ENCODE measurements at places on chromosomes 1 and 21.

DNA sequence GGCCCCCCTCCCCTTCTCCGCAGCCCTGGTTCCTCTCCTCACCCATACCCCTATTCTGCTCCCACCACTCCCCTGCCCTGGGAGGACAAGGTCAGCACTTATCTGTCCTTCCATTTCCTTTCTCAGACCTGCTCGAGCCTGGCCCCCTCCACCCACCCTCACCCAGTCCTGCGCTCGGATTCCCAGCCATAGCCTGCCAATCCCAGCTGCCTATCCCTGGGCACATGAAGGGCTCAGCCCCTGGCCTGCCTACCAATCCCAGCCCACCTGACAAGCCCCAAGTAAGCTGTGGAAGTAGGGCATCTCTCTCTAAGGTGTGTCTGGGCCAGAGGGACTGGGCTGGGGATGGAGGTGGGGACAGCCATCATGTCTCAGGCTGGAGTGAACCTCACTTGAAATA, 5.4 kb downstream of the BLACAT1 start:
- no peak for DNase-seq

- no peak for DNase-seq
Observed at GRCh38 chr1:192100686-192101468, 57.4 kb upstream of the RGS18 start.

DNA sequence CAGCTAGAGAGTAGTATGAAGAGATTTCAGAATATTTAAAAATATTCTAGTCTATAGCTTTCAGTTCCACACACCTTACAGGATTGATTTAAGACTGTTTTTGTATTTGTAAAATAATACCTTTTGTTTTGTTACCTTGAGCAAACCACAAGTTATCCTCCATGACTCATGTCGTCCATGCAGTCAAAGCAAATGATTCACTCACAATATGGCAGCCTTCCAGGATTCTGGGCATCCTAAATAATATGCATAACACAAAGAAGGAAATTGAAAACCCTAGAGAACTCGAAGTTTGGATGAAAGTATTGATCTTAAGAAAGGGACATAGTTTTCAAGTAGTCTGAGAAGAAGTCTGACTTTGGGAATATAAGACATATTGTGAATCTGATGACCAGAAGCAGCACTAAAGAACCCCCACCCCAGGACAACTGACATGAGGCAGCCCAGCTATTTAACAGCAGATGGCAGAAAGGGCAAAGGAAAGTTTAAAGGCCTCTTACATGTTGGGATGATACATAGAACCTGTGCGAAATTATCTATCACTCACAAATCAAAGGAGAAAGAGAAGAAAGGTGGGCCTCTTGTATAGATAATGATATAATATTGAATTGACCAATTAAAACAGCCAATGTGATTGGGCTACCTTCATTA, 857.9 kb downstream of the BRINP3 start:
- DNase-seq, result no peak

DNA sequence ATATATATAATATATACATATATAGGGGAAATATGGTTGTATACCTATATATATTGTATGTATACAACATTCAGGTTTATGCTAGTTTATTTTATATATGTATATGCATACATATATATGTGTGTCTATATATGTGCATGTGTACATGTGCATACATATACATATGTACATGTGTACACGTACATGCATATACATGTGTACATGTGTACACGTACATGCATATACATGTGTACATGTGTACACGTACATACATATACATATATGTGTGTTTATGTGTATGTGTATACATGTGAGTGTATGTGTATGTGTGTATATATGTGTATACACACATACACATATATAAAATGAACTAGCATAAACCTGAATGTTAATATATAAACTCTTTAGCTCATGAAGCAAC, 220.9 kb downstream of the FAF1 start:
- DNase-seq, result no peak

- DNase-seq, result no peak
Observed at GRCh38 chr21:16363100-16363499, 633.3 kb downstream of the USP25 start.

GRCh38 chr1:1080122-1080757, 6.1 kb upstream of the RNF223 start:
- DNase-seq, result no peak

- no peak for DNase-seq
Observed at GRCh38 chr1:180800945-180801344, 111.8 kb upstream of the KIAA1614 start.

DNA sequence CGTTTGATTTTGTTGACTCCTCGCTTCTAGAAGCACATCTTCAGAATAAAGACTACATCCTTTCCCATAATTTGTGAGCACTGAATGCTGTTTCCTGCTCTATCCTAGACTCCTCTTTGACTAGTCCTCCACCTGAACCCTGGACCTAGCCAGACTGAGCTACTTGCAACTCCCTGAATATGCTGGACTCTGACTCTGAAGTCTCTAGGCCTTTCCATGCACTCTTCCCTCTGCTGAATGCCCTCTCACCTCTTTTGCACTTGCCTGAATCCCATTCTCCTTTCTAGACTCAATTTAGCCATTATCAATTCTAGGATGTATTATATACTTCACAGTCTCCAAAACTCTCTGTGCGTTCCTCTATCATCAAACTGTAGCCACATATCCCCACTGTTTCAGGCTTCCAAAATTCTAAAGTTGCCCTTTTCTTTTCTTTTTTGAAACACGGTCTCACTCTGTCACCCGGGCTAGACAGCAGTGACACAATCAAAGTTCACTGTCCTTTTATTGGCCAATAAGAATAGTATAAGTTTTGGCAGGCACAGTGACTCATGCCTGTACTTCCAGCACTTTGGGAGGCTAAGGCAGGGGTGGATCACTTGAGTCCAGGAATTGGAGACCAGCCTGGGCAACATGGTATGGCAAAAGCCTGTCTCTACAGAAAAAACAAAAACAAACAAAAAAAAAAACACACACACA, 127.0 kb downstream of the LTN1 start:
- DNase-seq, result no peak

GRCh38 chr21:44424608-44425306, 30.6 kb upstream of the LRRC3 start:
- no peak for DNase-seq

DNA sequence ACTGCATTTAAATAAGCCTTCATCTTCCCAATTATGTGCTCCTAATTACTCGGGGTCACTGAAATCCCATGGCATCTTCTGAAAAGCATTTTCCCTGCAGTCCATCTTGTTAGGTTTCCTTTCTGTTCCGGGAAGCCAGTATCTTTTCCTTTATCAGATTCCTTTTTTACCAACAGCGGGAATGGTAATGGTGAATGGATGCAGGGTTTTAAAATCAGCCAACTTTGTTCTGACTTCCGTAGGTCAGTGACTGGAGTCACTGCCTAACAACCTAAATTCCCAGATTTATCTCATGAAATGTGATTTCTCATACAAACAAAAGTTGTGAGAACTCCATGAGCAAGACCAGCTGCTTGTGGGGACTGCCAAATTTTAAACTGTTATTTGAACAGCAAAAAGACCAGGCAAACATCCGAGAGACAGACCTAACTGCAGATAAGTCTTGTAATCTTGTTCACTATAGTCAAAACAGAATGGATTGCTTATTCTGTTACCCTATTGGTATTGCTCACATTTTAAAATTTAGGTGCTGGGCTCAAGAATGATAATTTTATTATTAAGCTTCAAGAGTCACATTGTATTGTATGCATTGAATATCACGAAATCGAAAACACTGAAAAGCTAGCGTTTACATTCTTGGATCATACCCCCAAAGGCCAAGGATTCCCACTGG, 1.2 kb upstream of the RWDD3 start:
- no peak for DNase-seq

DNA sequence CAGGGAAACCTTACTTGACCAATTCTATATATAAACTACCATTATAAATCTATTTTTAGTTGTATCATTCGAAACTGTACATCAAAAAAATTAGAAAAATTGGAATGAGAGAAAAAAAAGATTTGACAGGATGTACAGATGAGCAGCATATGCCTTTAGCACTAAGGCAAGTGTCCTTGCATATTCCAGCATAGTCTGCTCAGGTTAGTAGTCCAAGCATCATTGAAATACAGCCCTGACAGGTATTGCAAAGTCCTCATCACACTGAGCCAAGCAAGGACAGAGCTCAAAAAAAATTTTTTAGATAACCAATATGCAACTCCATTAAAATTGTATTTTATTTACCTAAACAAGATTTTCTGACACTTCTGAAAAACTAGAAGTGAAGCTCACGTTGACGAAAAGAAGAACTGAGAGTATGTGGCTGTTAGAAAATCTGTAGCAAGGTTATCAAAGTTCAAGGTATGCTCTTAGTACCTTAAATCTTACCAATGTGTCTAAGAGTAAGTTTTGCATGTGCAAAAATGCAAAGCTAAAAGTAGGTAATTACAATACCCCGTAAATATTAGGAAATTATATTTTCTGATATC, 465.6 kb upstream of the ADGRL4 start:
- no peak for DNase-seq

DNA sequence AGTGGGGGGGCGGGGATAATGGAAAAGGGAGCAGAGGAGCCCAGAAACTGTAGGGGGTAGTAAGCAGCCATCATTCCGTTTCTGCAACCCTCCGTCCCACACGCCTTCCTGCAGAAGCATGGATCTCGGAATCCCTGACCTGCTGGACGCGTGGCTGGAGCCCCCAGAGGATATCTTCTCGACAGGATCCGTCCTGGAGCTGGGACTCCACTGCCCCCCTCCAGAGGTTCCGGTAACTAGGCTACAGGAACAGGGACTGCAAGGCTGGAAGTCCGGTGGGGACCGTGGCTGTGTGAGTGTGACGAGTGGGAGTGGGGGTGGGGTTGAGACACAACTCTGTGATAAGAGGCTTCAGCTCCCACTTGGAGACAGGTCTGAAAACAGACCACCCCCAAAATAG, 706 bp downstream of the CREB3L4 start:
- no peak for DNase-seq

DNA sequence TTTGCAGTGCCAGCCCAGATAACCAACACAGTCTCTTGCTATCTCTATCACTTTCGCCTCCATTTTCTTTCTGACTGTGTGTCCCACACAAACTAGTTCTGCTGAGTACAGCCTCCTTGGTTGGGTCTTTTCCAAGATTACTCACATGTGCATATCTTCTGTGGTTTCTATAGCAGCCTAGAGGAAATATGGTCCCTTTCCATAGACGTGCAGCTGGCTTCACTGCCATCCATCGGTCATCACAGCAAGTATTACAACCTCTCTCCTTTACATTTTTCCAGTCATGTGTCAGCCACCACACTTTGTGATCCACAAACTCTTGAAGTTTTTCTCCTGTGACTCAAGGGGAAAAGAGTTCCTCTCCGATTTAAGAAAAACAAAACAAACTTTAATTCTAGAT, 893.4 kb upstream of the ADGRL4 start:
- no peak for DNase-seq

DNA sequence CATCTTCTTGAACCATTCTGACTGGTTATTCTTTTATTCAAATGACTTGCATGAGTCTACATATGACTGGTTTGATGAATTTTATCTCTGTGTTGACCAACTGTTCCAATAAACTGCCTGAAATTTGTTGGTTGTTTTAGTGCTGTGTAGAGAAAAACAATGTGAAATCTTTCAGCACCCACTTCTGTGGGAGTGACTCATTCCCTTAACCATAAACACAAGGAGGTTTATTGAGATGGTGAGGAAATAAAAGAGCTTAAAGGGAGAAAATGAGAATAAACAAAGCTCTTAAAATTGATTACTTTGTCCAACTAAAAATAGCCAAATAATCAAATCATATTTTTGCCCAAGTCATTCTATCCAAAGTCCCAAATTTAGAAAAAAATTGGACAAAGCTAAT, 341.1 kb downstream of the TGFB2 start:
- DNase-seq, result no peak

GRCh38 chr1:3529099-3529729, 74.7 kb downstream of the ARHGEF16 start:
- no peak for DNase-seq

- no peak for DNase-seq
Observed at GRCh38 chr1:111271464-111271801, 19.2 kb upstream of the CHIA start.

DNA sequence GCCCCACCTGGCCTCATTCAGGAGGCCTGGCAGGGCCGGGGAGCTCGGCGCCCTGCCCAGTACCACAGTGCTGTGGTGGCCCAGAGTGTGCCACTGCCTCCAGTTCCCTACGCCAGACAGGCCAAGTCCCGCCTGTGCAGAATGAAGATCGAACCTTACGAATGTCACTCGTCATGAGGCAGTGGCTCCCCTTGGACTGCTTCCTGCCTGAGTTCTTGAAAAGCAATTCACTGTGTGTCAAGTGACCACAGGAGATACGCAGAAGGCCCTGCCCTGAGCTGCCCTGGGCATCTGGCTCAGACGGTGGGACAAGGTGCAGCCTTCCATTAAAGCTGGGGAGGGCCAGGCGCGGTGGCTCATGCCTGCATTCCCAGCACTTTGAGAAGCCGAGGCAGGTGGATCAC, 49.6 kb upstream of the LRP8 start:
- DNase-seq, result no peak

DNA sequence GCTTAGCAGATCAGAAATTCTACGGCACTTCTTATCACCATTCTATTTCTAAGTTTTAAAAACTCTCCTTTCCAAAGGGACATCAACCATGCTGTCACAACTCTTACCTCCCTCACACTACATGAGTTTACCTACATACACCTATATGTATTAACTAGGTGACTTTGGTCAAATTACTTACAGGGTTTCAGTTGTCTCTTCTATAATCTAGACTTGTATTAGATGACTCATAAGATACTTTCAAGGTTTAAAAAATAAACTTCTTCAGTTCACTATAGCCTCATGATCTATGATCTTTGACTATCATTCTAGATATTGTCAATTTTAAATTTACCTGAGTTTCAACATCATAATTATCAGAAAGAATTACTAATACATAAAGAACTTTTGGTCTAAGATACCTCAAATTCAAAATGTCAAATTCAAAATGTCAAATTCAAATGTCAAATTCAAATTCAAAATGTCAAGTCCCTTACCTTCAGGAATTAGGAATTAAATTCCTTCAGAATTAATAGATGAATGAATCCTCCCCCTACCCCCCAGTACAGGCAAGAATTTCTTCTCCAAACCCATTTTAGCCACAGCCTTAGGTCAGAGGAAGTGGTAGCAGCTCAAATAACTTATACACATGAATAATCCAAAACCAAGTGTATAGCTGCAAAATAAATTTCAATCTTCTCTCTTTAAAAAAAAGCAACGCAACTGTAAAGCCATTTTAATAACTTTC, 31.1 kb downstream of the OTUD7B start:
- DNase-seq, result no peak

DNA sequence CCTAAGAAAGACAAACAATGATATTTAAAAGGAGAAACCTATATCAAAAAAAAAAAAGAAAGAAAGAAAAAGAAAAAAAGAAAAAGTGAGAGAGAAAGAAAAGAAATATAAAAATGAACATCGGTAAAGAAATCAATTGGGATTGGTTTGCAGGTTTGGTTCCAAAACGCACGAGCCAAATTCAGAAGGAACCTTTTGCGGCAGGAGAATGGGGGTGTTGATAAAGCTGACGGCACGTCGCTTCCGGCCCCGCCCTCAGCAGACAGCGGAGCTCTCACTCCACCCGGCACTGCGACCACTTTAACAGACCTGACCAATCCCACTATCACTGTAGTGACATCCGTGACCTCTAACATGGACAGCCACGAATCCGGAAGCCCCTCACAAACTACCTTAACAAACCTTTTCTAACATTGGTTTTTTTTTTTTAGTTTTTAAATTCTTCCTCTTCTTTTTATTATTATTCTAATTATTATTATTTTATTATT, 11.7 kb downstream of the LHX9 start:
- DNase-seq, result no peak
